ENCODE measurements at places on chromosomes 5 and 9.
A peak's percentile ranks its signal among the peaks of the same experiment; 100 is the strongest.

GRCh38 chr5:154714266-154714986 lies 40.8 kb upstream of the LARP1 start:
- DNase-seq = no peak

DNA sequence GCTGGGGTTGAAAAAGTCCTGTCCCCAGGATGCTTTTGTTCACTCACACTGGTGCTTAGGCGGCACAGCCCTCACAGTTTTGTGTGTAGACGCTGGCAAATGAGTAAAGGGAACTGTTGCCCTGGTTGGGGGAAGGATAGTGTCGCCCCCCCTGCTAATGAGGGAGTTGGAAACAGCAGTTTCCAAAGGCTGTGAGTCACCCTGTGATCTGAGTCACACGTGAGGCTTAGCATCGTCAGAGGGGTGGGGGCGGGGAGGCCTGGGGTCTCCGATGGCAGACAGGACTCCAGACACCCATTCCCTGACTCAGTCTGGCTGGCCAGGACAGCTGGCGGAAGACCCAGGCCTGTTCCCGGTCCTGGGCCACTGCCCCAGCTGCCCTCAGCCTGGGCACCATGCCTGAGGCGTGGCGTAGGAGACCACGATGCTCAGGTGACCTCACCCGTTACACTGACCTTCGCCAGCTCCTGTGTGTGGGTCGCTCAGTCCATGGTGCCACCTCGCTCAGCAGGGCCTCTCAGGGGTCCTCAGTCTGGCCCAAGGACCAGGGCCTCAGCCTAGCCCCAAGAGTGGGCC lies 2.9 kb downstream of the DNAJB5 start:
- no peak for DNase-seq

GRCh38 chr9:128159522-128159783 lies 612 bp upstream of the BBLN start:
- peak; percentile 15 for DNase-seq

DNA sequence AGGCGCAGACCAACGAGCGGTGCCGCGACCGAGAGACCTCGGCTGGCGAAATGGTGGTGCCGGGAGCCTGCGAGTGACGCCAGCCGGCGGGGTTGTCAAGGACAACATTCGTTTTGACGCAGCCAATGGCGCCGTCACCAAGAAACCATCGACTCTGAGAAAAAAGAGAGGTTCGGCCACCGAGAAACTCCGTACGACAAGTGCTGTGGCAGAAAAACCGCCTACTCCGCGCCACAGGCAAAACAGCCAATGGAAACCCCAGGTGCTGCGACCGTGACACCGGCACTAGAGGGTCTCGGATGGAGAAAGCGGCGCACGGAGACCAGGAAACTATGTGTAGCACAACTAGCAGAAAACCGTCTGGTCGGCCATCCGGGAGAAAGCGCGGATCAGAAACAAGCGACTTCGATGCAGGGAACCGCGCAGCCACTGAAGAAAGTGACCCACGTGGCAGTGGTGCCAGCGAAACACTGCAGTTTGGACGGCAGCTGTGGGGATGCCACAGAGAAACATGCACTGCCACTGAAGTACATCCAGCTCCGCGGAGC lies 88.8 kb downstream of the ANXA2R start:
- DNase-seq = peak; percentile 39

- no peak for DNase-seq
These were observed 7.0 kb downstream of the NDOR1 start for GRCh38 chr9:137212520-137212919.

- DNase-seq = no peak
These were observed 32.7 kb downstream of the PRUNE2 start for GRCh38 chr9:76873056-76873792.

DNA sequence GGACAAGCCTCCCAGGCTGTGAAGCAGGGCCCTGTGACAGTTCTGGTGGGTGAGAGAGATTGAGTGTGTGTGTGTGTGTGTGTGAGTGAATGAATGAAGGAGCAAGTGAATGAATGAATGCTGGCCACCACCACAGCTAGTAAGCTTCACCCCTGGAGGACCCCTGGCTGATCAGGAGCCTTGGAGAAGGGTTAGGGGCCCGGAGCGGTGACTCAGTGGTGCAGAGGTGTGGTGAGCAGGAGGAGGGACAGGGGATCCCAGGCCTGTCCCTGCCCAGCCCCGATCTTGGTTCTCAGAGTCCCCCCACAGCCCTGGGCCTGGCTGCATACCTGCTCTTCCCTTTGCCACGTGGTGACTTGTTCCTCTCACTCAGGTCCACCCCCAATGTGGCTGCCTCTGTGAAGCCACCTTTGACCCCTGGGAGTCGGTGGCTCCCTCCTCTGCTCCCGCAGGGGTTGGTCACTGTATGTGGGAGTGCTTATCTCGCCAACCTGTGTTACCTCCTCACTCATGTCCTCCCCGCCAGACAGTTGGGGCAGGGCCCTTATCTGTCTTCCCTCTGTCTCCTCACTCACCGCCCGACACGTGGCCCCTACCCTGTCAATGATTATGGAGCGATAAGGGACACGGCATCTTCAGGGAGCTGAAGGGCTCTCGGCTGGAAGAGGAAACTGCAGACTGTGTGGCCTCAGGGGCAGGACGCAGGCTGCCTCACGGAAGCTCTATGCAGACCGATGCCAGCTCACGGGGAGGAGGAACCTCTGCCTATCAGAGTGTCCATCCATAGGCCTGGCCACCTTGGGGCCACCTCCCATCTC lies 99.9 kb upstream of the PITX1 start:
- DNase-seq = no peak

- DNase-seq = no peak
These were observed 2.3 kb downstream of the DCANP1 start for GRCh38 chr5:135444881-135445280.

DNA sequence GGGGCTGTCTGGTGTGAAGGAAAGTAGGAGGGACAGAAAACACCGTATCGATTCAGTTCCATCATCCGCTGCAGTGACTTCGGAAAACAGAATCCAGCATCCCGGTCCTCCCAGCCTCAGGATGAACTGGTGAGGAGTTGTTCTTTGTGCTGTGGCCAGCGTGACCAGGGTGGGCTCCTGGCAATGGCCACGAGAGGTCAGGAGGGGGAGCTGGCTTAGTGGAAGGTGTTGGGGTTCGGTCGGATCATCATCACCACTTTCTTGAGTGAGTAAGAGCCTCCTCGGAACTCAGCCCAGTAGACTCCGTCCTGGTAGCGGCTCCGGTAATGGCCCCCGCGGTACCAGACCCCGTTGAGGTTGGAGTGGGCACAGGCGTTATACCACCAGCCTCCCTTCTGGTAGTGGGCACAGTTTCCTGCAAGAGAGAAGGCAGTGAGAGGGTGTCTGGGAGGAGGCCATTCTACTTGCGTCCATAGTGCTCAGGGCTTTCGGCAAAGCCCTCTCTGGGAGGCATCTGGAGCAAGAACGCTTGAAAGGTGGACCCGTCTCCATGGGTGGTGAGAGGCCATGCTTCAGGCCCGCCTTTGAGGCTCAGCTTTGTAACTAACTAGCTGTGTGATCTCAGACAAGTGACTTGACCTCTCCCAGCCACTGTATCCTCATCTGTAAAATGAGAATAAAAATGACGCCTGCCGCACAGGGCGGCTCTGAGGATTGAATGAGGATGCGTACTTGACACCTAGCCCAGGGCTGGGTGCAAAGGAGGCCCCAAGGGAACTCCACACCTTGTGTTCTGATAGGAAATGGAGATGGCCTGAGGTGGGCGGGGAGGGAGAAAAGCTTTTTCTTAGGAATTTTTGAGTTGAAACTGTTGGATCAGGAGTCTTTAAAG lies 33.5 kb downstream of the ANGPTL2 start:
- DNase-seq = no peak

GRCh38 chr9:14183001-14183400 lies 130.9 kb downstream of the NFIB start:
- DNase-seq = no peak

- DNase-seq = no peak
These were observed 41.5 kb downstream of the C5orf22 start for GRCh38 chr5:31573494-31574142.

- no peak for DNase-seq
These were observed 144.7 kb downstream of the APBA1 start for GRCh38 chr9:69527454-69527853.

DNA sequence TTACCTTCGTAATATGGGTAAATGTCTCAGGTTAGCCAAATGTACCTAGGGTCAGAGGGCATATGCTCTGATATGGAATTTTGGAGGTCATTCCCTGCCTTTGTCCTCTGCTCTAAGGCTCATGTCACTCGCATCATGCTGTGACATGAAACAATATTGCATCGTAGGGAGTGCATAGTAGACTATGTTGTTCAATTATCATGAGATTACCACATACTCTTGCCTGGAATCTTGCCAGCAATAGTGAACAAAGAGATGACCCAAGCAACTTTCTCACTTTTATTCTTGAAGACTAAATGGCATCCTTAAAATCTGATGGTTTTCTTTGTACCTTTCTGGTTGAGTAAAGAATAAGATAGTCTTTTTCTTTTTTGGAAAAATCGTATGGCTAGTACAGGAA lies 27.6 kb downstream of the ZNF462 start:
- no peak for DNase-seq

DNA sequence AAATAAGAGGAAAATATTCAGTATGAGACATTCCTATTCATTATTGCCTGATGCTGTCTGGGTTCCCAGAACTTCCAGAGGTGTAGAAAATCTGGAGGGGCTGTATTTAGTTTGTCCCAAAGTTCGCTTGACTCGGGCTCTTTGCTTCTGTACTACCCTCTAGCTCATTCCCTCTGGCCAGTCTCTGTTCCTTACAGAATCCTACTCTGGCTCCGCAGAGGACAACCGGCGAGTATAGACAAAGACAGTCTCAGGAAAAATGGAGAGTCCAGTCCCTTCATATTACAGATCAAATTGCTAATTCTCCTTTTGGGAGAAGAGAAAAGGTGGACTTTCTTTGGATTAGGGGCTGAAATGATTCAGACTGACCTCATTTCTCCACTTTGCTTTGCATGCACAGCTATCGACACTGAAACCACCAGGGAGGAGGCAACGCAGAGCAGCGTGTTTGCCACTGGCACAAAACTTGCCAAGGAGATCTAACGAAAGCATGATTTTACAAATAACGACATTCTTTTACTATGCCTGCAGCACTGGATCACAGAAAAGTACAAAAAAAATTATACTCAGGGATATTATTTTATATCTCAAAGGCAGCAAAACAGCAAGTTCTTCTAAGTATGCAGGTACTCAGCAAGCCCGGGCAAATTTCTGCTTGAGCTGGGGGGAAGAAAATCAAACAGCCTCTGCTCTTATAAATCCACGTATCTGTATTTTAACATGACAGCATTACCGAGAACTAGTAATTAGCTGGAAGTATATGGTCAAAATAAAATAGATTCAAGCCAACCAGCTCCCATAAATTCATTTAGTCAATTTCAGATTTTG lies 279.7 kb downstream of the NPR3 start:
- no peak for DNase-seq

DNA sequence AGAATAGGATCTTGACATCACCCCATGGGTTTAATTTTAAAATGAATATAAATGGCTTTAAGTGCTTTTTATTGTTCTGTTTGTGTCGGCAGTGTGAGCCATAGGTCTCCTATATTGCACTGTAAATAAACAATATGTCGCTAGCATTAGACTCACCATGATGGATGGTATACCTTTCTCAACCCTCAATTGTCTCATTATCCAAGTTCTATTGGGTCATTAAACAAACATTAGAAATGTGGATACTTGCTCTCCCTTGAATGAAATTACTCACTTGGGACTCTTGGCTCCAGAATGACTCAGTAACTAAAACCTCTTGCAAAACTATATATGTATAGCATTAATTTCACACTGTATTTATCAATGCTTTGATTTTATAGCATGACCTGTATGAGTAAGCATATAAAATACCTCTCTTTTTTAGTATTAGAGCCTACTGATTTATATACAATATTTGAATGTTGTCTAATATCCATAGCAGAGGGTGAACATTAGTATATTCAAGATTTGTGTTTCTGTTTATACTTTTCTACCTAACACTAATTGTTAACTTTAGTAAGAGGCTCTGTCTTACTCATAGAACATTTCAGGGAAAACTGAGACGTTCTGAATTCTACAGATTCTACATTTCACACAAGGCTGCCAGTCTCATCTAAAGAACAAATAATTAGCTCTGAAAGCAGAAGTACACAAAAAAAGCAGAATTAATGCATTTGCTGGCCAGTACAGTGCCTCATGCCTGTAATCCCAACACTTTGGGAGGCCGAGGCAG lies 303.8 kb upstream of the PRR16 start:
- no peak for DNase-seq

DNA sequence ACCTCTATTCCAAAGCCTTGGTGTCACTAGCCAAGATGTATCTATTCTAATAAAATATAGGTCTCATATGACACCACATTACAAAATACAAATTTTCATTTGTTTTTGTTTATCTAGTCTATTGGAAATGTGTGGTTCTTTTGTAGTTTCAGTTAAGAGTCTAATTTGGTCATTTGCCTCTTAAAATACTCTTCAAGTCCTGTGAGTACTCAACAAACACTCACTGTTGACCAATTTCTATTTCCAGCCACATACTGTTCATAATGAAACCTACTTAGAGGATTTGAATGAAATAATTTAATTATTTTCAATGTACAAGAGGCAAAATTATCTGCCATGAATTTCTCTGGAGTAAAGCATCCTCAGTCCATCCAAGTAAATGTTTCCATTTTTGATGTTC lies 40.6 kb downstream of the SLC1A3 start:
- no peak for DNase-seq

- DNase-seq = no peak
These were observed 32.2 kb downstream of the NDUFA8 start for GRCh38 chr9:122127396-122127798.

DNA sequence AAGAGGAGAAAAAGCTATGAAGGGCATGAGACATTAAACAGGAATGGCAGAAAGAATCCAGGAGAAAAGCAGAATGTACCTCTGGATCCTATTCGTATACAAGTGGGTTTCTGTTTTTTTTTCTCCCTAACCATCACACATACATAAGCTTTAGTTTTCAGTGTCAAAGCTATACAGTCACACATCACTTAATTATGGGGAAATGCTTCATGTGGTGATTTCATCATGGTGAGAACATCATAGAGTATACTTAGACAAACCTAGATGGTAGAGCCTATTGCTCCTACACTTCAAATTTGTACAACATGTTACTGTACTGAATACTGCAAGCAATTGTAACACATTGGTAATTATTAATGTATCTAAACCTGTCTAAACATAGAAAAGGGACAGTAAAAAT lies 290.6 kb downstream of the AOPEP start:
- DNase-seq = no peak

DNA sequence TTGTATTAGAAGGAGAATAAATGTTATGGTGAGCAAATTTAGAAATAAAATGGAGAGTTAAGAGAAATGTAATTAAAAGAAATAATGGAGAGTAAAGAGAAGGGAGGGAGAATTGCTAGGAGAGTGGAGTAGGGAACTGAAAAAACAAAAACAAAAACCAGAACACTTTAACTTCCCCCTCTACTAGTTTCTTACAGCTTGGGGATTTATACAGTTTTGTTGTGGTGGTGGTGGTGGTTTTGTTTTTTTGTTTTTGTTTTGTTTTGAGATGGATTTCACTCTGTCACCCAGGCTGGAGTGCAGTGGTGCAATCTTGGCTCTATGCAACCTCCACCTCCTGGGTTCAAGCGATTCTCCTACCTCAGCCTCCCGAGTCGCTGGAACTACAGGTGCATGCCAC lies 322.4 kb downstream of the TMEM167A start:
- no peak for DNase-seq
